ENCODE measurements at places on chromosomes 4 and X. TPM values are rescaled to one million over a fixed set of nuclear protein-coding genes. Genes with fewer than 3 reads are reported as not detected.

TREX2 gene
- polyA plus RNA-seq: 0.46 TPM

TRPC5OS gene
- 0.01 TPM for polyA plus RNA-seq

RHOXF2B gene
- not detected for polyA plus RNA-seq

FRAS1 gene
- 0.48 TPM for polyA plus RNA-seq

ODAPH gene
- not detected for polyA plus RNA-seq

ADH1B gene
- 1,151 TPM for polyA plus RNA-seq

PDGFC gene
- 4.4 TPM for polyA plus RNA-seq

FGF5 gene
- not detected for polyA plus RNA-seq

SORBS2 gene
- polyA plus RNA-seq: 78.5 TPM

SRPX gene
- 70.3 TPM for polyA plus RNA-seq

FGD1 gene
- polyA plus RNA-seq: 1.3 TPM

Measured in adipose tissue (tissue), 3 donors.